Lung (tissue), 17 donors: ENCODE measurements at places on chromosomes 11 and 22. TPM values are rescaled to one million over a fixed set of nuclear protein-coding genes. Genes with fewer than 3 reads are reported as not detected.

GRCh38 chr11:107957109-107957588, 28.9 kb downstream of the RAB39A start:
- no peak overlapping the region for H3K4me3 ChIP-seq
- H3K27ac ChIP-seq: no peak overlapping the region
- H3K4me1 ChIP-seq: no peaks in the 10 kb centered on the region
- DNase-seq: no peak
- no peaks in the 10 kb centered on the region for H3K36me3 ChIP-seq

DNA sequence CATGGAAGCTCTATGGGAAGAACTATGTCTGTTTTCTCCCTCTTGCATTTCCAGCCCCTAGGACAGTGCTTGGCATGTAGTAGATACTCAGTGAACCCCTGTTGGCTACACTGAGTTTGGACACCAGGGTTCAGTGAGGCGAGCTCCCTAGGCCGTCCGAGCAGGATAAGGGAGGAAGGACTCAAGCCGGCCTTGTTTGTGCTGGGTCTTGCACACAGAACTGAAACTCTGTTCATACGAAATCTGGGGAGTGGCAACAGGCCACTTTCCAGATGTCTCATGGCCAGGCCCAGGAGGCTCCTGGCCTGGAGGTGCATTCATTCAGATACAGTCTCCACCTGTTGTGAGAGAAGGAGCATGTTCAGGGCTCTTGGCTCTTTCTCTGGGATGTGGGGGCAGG, 23.6 kb upstream of the LMO1 start:
- H3K4me1 ChIP-seq: peaks cover 13% of the 10 kb centered on the region
- H3K4me3 ChIP-seq: no peak overlapping the region
- H3K36me3 ChIP-seq: no peaks in the 10 kb centered on the region
- H3K27me3 ChIP-seq: no peaks in the 10 kb centered on the region

GRCh38 chr11:18972336-18972735, 33.1 kb upstream of the MRGPRX1 start:
- no peak for DNase-seq
- no peaks in the 10 kb centered on the region for H3K4me1 ChIP-seq
- no peaks in the 10 kb centered on the region for H3K27me3 ChIP-seq
- no peaks in the 10 kb centered on the region for H3K36me3 ChIP-seq
- H3K4me3 ChIP-seq: no peak overlapping the region
- H3K27ac ChIP-seq: no peak overlapping the region

DNA sequence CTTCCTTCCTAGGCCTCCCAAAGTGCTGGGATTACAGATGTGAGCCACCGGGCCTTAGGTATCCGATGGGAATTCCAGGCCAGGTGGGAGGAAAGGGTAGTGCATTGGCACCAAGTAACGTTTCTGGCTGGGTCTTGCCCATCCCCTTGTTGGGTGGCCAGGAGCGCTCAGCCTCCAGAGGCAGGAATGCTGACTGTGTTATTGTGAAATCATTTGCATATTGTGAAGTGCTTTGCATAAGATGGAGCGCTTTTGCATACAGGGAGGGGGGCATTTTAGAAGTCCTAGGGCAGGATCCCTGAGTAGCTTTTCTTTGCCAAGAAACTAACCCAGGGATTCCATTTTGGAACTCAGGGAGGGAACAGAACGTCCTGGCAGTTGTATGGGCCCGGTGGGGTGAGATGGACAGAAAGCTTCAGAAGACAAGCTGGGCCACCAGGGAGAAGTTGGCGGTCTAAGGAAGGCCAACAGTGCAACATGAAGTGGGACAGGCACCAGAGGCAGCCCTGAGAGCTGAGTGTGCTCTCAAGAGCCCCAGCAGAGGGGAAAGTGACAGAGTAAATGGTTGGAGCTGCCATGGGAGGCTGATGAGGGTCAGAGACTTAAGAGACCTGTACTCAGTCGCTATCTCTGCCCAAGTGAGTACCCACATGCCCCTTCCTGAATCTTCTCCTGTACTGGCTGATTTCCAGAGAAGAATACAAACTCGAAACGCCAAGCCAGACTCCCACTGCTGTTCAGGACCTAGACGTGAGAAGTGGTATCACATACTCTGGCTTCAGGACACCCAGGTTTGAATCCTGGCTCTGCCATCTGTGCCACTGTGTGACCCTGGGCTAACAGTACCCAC, 1.3 kb upstream of the SLC39A13 start:
- H3K36me3 ChIP-seq: no peaks in the 10 kb centered on the region
- DNase-seq: no peak
- no peaks in the 10 kb centered on the region for H3K27me3 ChIP-seq
- peak overlapping the region; percentile 95 for H3K27ac ChIP-seq
- H3K4me1 ChIP-seq: peaks cover 9% of the 10 kb centered on the region

The OR52E2 gene
- not detected for total RNA-seq

DNA sequence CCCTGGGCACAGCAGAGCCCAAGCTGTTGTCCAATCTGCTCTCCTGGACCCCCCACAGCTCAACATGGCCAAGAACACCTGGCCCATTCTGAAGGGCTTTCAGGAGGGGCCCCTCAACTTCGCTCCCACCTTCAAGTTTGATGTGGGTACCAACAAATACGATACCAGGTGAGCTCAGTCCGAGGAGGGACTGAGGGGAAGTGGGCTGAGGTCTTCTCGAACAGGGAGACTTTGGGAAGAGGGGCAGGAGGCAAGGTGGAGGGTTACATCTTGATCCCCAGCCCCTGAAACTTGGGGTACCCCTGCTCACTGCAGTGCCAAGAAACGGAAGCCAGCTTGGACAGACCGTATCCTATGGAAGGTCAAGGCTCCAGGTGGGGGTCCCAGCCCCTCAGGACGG, 5.4 kb downstream of the INPP5J start:
- no peak overlapping the region for H3K27ac ChIP-seq
- H3K36me3 ChIP-seq: no peaks in the 10 kb centered on the region
- H3K4me3 ChIP-seq: no peak overlapping the region

DNA sequence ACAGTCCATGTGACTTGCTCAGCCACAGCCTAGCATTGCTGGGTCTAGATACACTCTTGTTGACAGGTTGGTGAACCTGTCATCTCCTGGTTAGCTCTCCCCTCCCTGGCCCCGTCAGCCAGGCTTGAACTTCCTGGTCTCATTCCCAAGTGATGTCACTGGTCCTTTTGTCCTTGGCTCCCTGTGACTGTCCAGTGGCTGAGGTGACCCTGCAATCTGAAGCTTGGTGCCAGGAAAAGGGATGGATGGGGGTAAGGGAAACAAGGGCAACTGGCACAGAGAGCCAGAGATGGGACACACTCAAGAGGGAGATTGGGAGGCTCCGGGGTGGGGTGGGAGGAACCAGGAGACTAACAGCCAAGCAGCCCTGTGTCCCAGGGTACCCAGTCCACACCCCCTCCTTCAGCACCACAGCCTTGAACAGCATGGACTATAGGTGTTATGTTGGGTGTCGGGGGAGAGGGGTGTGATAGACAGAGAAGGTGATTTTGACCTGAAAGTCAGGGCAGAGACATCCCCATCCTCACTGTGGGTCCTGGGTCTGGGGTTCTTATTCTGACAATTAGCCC, 63.8 kb upstream of the THY1 start:
- H3K4me3 ChIP-seq: no peak overlapping the region
- H3K36me3 ChIP-seq: no peaks in the 10 kb centered on the region
- H3K27ac ChIP-seq: no peak overlapping the region
- H3K4me1 ChIP-seq: no peaks in the 10 kb centered on the region
- peaks cover 8% of the 10 kb centered on the region for H3K27me3 ChIP-seq
- DNase-seq: peak; percentile 6

DNA sequence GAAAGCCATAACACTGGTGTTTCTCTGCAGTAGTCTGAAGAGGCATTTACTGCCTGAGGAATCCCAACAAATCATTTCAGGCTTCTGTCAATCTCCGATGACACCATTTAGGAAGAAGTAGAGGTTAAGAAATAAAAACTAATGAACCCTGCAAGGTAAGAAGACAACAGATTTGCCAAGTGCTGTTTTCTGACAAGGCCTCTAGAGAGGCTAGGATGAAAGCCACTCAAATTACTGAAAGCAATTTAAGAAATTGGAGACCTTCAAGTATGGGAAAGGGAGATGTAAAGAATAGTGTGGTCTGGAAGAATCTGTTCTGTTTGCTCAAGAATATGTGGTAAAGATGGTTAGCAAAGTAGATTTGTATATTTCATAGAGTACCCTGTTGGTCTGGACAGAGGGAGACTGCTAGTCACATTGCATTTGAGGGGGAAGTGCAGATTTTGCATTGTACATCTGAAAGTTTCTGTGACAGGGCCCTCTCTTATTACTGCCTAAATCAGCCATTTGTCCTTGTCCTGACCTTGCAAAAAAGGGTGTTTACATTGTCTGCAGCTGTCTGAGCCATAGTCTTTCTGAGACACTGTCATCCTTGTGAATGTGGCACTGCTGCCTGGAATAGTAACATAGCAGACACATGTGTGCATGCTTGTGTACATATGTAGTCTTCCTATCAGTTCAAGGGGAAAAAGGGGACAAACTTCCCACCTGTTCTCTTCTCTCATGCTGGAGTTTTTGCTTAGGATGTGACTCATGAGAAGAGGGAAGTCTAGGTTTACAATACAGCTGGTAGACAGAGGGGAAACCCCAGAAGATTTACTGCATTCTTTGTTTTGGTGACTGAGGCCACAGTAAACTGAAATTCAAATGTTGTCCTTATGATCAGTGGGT, 640.2 kb upstream of the KIRREL3 start:
- peak; percentile 16 for DNase-seq
- no peaks in the 10 kb centered on the region for H3K27me3 ChIP-seq
- H3K36me3 ChIP-seq: no peaks in the 10 kb centered on the region
